ENCODE measurements at places on chromosomes 5 and 9.
A peak's percentile ranks its signal among the peaks of the same experiment; 100 is the strongest.

GRCh38 chr9:83005361-83005760 lies 57.6 kb downstream of the RASEF start:
- no peak for DNase-seq

GRCh38 chr5:109719978-109720377 lies 30.3 kb downstream of the MAN2A1 start:
- no peak for DNase-seq

DNA sequence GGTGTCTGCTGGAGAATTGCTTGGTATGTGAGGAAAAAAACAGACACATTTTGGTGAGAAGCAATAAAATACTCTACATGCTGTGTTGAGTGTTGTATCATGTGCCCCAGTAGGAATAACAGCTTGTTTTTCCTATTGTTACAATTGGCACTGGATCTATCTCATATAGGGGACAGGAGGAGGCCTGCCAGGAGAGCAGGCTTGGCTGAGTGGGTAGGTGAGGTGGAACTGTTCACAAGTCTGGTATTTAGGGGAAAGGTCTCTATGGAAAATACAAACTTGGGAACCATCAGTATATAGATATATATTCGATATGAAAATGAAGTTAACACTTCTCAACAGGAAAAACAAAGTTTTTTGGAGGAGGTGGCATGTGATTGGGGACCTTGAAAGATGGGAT lies 9.5 kb upstream of the SH3TC2 start:
- DNase-seq: no peak

DNA sequence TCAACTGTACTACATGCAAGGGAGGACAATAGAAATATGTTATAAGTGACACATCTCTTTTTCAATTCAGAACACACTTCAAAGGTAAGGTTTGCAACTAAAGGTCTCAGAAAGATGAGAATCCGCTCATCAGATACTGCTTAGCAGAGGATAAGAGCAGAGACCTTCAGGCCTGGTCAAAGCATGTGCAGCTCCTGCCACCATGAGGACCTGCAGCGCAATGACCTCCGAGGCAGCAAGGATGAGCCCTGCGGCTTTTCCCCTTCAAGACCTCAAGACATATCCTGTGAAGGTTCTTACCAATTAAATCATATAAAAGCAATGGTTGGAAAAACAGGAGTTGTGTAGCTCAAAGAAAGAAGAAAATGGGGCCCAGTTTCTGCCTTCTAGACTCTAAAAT lies 135.8 kb downstream of the TRIM36 start:
- no peak for DNase-seq

DNA sequence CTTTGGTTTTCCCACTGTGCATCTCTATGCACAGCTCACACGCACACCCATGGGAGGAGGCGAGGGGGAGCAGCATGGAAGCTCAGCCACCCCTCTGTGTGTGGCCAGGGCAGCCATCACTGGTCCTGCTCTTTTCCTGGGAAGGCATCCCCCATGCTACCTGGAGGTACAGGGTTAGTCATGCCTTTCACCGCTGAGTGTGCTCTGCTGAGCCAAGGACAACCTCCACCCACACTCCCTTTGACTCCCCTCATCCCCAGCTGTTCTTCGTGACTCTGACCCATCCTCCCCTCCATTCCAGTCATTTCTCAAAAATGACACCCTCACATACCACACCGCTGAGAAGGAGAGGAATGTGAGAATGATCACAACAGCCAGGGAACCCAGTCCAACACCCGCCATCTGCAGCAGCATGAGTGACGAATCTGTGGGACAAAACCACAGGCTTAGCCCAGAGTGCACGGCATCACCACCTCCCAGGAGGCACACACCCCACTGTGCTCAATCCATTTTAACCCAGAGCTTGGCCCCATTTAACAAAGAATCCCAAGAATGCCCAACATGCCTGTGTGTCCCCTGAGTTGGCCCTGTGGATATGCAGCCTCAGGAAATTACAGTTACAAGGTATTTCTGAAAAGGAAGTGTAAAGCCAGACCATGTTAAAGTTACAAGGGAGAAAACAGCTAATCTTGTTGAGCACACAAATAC lies 133.4 kb downstream of the SUSD1 start:
- no peak for DNase-seq

DNA sequence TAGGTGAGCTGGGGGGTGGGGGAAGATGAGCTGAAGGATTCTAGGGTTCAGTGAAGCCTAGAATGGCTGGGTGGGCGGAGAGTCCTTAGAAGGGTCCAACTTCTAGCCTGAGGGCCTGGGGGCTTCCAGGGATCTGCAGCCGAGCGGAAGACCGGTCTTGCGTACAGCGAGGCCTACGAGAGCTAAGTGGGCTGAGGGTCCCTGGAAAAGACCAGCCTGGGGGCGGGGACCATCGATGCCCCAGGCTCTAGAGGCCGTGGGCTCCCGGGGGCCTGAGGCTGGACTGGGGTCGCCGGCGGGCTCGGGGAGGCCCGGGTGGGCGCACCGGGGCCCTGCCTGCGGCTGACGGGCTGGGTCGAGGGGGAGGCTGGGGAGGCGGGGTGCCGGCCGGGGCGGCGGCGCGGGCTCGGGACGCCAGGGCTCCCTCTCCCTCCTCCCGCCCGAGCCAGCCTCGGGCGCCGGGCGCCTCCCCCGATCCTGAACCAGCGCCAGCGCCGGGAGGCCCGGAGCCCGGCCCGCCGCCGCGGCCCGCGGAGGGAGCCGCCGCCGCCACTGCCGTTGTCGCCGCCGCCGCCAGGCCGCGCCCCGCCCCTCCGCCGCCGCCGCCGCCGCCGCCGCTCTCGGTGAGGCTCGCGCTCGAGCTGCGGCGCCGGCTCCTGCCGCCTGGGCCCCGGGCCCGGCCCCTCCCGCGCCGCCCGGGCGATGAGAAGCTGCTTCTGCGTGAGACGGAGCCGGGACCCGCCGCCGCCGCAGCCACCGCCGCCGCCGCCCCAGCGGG lies at the start of gene MVB12B:
MVB12B (plus strand) TSS at position 602 of the 778 bp plus-strand sequence; CDS start at position 703, 101 bp downstream.
- peak; percentile 19 for DNase-seq

- no peak for DNase-seq
These were observed 21.1 kb upstream of the TLR4 start for GRCh38 chr9:117682955-117683710.

DNA sequence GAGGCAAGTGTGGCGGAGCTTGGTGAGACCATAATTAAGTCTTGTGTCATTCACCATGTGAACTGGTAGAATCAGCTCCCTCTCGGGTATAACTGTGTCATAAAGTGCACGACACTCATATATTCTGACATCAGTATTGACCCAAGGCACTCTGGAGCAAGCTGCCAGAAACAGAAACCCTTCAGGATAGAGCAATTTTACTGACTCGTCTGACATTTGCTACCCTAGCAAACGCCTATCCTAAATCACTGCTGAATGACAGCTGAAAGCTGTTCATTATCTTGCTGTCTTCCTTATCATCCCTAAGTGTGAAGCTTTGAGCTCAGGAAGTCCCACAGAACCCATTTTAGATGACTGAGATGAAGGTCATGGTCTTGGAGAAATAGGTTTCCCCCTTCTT lies 27.8 kb downstream of the PTCH1 start:
- no peak for DNase-seq

DNA sequence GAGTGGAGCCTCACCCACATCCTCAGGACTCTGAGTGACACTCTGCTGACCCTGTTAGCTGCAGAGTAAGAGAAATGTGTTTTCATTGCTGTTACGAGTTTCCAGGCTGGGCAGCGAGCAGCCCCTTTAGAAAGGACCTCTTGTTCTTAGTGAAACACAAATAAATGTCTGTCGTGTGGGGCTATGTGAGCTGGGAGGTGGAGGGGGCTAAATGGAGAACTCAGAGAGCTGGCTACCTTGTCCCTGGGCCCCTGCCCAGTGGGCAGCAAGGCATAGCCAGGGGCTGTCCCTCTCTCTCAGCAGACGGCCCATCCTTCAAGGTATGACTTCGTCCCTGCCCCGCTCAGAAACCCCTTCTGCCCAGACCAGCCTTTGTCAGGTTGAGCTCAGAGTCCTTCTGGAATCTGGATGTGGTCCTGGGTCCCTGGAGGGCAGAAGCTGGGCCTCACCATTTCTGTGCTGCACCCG lies 10.2 kb downstream of the DCANP1 start:
- no peak for DNase-seq

DNA sequence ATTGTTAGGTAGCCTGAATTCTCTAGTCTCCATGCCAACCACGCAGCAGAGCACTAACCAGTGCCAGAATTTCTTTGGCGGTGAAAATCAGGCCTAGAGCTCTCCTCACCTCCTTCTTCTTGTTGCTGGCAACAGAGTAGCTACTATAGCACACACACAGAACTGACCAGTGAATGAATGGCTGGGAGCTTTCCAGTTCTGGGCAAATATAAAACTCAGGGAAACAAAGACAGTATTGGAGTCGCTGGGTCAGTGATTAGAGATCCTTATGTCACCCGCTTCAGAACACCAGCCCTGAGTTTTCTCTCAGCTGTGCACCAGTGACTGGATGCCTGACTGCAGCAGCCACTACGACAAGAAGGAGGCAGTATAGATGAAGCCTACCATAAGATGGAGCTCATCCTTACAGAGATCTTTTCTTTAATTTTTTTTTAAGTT lies 26.9 kb upstream of the FEM1C start:
- DNase-seq: no peak

DNA sequence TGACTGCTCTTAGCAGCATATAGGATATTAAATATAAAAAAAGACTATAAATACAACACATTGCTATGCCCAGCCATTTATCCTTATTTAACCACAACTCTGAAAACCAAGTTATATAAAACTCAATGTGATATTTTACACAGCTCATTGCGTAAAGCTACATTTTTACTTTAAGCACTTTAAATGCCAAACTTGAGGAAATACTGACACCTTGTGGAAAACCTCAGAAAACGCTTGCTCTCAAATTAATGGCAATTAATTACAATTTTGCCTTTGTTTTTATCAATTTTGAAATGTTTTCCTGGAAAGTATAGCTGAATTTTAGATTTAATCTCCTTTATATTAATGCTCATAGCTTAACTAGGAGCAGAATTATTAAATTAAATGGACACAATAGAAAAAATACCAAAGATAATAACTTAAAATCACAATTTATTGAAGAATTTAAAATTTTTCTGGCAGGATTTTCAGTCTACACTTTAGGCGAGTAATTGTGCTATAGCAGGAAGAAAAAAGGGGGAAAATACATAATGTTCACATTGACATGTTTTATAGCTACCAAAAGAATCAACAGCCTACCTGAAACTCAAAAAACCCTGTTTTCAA lies 25.2 kb upstream of the PLAC8L1 start:
- no peak for DNase-seq
